ENCODE measurements at places on chromosomes 2 and 18.
A peak's percentile ranks its signal among the peaks of the same experiment; 100 is the strongest.

GRCh38 chr2:239629926-239630617 lies 229.3 kb upstream of the HDAC4 start:
- no peak for DNase-seq

- no peak for DNase-seq
Observed at GRCh38 chr2:145091967-145092366, 572.0 kb upstream of the ZEB2 start.

- no peak for DNase-seq
Observed at GRCh38 chr2:62661263-62661635, 44.3 kb upstream of the EHBP1 start.

GRCh38 chr2:31199206-31199605 lies 18.1 kb downstream of the CAPN14 start:
- DNase-seq: no peak

DNA sequence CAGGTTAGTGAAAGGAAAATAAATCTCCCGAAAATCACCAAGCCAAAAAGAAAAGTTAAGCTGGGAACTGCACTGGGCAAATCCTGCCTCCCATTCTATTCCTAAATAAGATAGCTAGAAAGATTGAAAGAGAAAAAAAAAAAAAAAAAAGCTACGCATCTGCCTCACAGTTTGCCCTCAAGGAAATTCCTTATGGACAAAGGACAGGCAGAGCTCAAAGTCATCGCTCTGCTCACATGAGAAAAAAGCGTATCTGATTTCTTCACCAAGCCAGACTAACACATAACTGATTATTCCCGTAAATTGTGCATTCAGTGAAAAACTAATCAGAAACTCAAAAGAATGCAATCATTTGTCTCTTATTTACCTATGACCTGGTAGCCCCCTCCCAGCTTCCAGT lies 50.0 kb downstream of the PUM2 start:
- DNase-seq: no peak

GRCh38 chr2:113895819-113896563 lies 6.1 kb downstream of the ACTR3 start:
- DNase-seq: no peak

DNA sequence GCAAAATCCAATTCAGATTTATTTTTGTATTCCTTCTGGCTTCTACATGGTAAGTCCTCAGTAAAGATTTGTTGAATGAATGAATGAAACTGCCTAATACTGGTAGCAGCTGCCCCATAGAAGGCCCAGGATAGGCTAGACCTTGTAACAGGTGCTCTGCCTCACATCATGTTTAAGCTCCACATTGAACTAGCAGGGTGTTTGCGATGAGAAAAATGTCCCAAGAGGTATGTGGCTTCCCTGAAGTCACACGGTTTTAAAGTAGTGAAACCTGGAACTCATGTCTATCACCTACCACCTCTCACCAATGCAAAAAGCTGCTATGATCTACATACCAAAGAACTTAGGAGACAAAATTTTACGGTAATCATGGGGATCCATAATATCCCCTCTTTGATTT lies 765 bp upstream of the LHCGR start:
- DNase-seq: no peak

GRCh38 chr2:207258263-207258991 lies 92.7 kb upstream of the KLF7 start:
- DNase-seq: no peak

- no peak for DNase-seq
Observed at GRCh38 chr2:215724146-215724545, 288.3 kb upstream of the FN1 start.

GRCh38 chr2:100876231-100876860 lies 56.4 kb downstream of the NPAS2 start:
- no peak for DNase-seq

DNA sequence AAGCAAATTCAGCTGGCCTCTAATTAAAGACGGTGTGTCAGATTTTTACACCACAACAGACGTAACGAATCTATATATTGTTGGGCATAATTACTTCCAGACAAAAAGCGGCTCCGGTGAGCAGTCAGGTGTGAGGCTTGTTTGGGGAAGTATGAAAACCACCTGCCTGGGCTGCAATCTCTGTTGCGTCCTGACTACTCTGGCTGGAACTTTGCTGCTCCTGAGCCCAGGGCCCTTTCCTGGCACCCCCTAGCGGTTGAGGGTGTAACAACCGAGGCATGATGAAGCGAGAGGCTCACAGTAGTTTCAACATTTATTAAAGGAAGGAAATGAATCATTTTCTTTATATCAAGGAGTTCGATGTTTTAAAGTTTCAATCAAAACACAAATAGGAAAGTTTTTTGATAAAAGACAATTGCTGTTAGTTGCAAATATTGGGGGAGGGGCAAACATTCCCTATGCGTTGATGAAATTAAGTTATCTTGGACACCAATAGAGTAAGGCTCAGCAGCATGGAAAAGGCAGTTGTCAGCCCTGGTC lies 10.6 kb upstream of the ITGB6 start:
- DNase-seq: peak; percentile 72

- DNase-seq: no peak
Observed at GRCh38 chr2:36482576-36483214, 115.3 kb downstream of the FEZ2 start.

- no peak for DNase-seq
Observed at GRCh38 chr2:62099050-62099449, 96.9 kb upstream of the B3GNT2 start.

- DNase-seq: no peak
Observed at GRCh38 chr2:36333350-36334012, 22.1 kb upstream of the CRIM1 start.

- no peak for DNase-seq
Observed at GRCh38 chr2:220348206-220348605, 720.8 kb downstream of the SLC4A3 start.

Data from CD8-positive, alpha-beta T cell (primary cell).